ENCODE measurements at places on chromosomes 12 and 14.

DNA sequence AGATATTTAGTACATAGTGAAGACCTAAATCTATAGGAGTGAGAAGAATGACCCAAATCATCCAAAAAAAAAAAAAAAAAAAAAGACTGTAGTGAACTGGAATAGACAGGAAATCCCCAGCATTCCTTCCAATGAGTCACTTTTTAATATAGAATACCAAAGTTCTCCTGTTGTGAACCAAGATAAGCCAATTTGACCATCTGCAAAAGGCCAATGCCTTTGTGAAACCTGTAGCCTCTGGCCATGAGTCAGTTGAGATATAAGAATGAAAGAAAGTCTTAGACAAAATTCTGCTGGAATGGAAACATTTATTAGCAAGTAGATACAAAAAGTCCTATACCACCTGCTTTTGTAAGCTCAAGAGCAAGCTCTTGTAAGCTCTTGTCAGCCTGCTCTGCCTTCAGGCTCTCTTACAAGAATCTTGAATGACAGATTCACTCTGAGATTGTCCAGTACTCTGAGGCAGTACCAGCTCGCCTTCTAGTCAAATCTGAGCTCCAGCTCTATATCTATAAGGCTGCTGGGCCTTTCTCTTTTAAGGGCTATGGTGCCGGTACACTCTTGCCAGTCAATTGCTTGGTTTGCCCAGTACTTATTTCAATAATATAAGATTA, 243.0 kb upstream of the TMTC1 start:
- no peak for DNase-seq

DNA sequence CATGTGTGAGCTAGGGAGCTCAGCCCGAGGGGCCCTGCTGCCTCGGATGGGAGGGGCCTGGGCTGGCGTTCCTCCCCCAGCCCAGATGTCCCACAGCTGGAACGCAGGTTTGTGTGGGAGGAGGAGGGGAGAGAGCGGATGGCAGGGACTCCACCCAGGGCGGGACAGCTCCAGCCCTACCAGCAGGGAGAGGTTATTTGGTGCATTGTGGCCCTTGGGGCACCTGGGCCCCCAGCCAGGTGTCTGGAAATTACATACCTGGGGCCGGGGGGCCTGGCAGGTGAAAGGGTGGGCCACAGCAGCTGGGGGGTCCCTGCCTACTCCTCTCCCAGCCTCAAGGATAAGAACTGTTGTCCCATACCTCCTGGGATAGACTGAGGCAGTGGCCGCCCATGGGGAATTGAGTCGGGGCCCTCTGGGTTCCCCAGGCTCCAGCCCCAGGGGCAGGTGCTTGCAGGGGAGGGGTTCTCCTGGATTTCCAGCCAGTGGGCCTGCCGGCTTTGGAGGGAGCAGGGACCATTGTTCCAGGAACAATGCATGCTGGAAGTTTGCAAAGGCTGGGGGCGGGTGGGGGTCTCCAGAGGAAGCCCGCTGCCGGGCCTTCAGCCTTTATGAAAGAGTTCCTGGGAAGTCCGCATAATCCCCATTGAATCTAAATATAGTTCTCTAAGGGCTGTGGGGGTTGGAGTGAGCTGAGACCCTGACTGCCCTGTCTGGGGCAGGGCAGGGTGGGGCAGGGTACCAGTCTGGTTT, 1.2 kb downstream of the KIF26A start:
- DNase-seq: no peak

- no peak for DNase-seq
Measured at GRCh38 chr12:58668871-58669270, 251.4 kb downstream of the LRIG3 start.

- DNase-seq: no peak
Measured at GRCh38 chr14:30195941-30196340, 268.3 kb upstream of the PRKD1 start.
